ENCODE measurements at places on chromosomes 12 and 14. TPM values are rescaled to one million over a fixed set of nuclear protein-coding genes. Genes with fewer than 3 reads are reported as not detected.

The DCTN2 gene
- total RNA-seq: 120 TPM

The ADAM20 gene
- not detected for total RNA-seq

The INSM2 gene
- 0.08 TPM for total RNA-seq

The AKAP5 gene
- total RNA-seq: 0.46 TPM

The OTOGL gene
- not detected for total RNA-seq

The MGP gene
- total RNA-seq: not detected

The CHGA gene
- total RNA-seq: 1.3 TPM

The FGF6 gene
- not detected for total RNA-seq

The ADCY4 gene
- total RNA-seq: not detected

The CFAP54 gene
- 0.91 TPM for total RNA-seq

The WNK1 gene
- 66.1 TPM for total RNA-seq

The MUCL1 gene
- not detected for total RNA-seq

The NTF3 gene
- total RNA-seq: not detected

The MYRFL gene
- total RNA-seq: not detected

The OR10A7 gene
- not detected for total RNA-seq

The ERBB3 gene
- total RNA-seq: 1.3 TPM

The SLC38A4 gene
- total RNA-seq: not detected

The B3GNT4 gene
- total RNA-seq: 0.80 TPM

The TSPAN19 gene
- 0.18 TPM for total RNA-seq

The HHIPL1 gene
- 0.29 TPM for total RNA-seq

The TOMM20L gene
- total RNA-seq: not detected

The PNN gene
- 46.4 TPM for total RNA-seq

The ETNK1 gene
- total RNA-seq: 34.9 TPM

The LBHD2 gene
- not detected for total RNA-seq

The FAM90A1 gene
- not detected for total RNA-seq

The CPNE6 gene
- not detected for total RNA-seq

The SIX1 gene
- total RNA-seq: 10.1 TPM

The GRIP1 gene
- 7.8 TPM for total RNA-seq

The OR11H6 gene
- total RNA-seq: not detected

The ZNF839 gene
- total RNA-seq: 6.7 TPM

The SLCO1B1 gene
- total RNA-seq: 0.42 TPM

The RBP5 gene
- total RNA-seq: not detected

The EVL gene
- 27.3 TPM for total RNA-seq

The MIS18BP1 gene
- total RNA-seq: 23.9 TPM

The RNFT2 gene
- total RNA-seq: 2.2 TPM

The GLIPR1 gene
- 29.9 TPM for total RNA-seq
